Inflammatory macrophage treated with lipopolysaccharide for 4 hours (primary cell): ENCODE measurements at places on chromosomes 2 and 18.

DNA sequence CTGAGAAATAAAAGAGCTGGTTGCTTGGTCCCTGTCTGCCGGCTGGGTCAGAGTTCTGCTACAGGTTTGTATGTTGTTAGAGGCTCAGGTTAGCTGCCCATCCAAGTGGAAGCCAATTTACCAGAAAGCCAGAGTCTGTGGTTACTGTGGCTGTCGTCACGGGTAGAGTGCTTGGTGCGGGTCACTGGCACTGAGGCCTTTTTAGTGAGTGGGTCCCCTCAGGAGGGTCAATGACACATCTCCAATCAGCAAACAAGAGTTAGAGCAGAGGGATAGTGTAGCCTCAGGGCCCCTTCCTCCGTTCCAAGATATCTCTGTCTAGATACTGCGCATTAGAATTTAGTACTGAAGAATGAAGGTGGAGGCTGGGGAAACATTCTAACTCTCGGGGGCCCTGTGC is 41.2 kb downstream of the CTIF start:
- no peak for DNase-seq

- no peak for DNase-seq
Measured at GRCh38 chr2:145185696-145186095, 665.8 kb upstream of the ZEB2 start.

- DNase-seq: no peak
Measured at GRCh38 chr2:212414767-212415211, 123.8 kb downstream of the ERBB4 start.

- no peak for DNase-seq
Measured at GRCh38 chr2:27754831-27755230, 16.7 kb upstream of the MRPL33 start.

DNA sequence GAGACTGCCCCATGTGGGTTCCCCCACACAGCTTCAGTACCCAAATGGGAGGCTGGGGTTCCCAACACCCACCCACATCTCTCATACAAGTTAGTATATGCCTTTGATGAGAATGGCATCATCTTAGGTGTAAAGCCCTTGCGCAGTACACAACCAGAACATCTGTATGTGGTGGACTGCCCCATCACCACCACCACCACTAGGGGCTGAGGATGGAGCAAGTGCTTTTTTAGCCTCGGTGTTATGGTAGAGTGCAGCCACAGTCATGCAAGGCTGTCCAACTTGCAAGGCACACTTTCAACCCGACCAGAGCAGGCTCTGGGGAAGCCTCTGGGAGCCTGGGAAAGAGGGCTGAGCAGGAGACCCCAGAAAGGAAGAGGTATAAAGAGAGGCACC is 241.2 kb downstream of the TFCP2L1 start:
- DNase-seq: no peak

GRCh38 chr2:181240844-181241243 is 216.3 kb upstream of the ITGA4 start:
- no peak for DNase-seq

DNA sequence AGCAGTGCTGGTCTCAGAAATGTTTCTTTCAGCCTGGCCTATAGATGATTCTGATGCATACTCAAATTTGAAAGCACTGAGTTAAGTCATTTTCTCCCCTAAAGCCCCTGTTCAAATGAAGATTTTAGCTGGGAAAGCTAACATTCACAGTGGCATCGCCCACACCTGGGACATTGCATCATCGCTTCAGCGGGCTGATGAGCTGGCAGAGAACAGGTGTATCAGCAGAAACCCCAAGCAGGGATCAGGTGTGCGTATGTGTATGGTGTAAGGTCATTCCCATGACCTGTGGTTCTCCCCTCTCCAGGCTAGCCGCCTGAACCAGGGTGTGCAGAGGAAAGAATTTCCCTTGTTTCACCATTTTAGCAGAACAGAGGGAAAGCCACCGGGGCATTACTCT is 56.3 kb downstream of the EPAS1 start:
- no peak for DNase-seq

DNA sequence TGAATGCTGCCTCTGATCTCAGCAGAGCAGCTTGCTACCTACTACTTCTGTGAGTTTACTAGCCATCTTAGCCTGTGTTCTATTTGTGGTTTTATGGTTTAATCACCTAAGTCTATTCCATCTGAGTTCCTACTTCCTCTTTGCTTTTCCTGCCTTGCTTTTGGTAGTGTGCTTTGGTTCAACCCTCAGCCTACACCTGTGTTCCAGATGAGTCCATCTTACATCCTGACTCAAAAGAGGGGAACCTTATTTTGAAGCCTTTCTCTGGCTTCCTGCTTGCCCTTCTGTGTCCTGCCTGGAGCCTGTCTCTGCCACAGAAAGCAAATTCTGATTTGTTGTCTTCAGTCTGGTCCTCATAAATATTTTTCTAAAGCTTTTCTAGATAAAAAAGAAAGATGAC is 530.3 kb upstream of the MEX3C start:
- no peak for DNase-seq

GRCh38 chr2:75627902-75628504 is 18.6 kb upstream of the MRPL19 start:
- DNase-seq: peak; percentile 51

DNA sequence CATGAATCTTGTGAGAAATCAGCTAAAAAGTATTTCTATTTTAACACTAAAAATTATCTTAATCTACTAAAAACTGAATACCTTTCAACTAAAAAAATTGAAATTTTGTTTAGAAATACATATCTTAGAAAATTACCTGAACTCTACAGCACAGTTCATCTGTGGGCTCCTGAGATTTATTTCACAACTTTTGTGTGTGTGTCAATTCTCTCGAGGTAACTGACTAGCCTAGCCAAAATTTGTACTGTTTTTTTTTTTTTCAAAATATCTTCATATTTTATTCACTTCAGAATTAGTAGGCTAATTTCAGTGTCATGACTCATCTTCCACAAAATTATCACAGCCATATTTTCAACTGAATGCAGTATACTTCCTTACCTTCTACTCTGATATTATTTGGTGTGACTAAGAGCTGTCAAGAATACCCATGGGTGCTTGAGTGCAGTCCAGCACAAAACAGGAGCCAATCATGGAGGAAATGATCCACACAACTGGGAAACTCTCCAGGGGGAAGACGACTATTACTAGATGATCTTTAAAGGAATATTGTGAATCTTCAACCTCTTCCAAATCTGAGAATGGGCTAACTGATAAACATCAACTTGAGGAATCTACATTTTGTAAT is 174.6 kb downstream of the ZNF385B start:
- no peak for DNase-seq

DNA sequence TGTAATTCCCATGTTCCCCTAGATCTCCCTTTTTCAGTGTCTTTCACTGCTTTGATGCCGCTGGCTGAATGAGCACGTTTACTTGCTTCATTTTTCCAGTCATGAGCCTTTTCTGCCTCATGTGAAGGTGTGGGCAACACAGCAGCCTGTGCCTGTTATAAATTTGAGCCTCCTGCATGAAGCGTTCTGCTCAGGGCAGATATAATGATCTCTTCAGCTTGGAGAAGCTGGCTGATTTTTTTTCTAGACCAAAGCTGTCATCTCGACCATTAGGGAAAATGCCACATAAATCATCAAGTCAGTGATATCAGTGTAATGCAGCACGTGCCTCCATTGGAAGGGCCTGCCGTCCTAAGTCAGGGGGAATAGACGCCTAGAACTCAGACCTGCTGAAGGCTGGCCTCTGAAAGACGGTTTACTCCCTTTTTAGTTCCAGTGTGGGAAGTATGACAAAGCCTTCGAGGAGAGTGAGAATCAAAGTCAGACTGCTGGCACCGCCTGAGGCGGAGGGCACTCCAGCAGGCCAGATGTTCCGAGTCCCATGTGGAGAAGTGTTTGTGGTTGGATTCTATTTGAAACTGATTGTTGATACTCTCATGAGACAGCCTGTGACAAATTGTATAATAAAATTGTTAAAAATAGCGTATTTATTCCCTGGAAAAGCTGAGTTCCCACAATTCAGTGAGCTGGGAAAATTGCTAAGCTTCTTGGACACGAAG is 196.5 kb downstream of the MYO1B start:
- no peak for DNase-seq

DNA sequence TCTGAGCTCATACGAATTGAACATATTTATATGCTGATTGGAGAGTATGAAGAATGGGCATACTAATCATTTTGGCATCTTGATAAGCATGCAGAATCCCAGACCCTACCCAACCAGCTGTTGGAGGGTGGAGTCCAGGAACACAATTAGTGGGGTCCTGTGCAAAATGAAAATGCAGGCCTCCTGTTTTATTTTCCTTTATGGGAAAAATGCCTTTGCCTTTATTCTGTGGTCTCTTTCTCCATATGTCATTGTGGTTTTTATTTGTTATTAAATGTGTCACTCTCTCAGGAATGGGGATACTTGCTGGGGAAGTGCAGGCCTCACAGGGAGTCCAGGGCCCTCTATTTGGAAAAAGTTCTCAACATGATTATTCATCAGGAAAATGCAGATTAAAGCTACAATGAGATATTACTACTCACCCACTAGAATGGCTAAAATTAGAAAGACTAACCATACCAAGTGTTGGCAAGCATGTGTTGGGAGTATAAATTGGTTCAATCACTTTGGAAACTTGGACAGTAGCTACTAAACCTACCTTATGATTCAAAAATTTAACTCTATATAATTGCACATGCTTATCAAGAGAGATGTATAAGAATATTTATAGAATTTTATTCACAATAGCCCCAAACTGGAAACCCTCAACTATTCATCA is 223.1 kb upstream of the FBXO11 start:
- DNase-seq: no peak

DNA sequence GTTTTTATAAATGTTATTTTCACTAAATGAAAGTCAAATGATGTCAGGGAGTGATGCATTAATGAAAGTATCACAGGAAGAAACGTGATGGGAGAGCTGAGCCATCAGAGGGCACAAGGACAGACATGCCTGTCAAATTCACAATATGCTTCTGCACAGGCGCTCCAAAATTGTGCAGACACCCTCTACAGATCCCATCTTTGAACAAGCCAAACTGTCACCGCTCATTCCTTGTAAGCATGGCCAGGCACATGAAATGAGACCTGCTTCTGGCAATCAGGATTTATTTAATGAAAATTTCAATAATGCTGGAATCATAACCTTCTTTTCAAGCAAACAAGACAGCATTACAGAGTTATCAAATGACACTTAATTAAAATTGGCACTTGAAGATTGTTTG is 20.4 kb upstream of the FSHR start:
- DNase-seq: no peak

DNA sequence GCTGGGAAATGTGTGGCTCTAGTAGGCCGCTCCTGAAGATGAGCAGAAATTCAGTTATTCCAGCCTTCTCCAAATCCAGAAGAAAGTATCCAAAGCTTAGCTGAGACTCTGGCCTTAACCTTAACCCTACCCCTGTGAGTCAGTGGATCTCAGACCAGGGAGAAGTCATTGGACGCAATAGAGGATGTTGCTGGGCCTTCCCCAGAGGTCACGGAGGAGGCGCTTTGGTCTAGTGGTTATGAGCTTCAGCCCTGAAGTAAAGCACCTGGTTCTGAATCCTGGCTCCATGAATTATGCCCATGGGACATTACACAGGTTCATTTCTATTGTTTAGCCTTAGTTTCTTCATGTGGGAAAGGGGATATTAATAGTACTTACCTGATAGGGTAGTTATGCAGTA is 24.0 kb downstream of the PKDCC start:
- DNase-seq: peak; percentile 37

- DNase-seq: no peak
Measured at GRCh38 chr2:98903064-98903355, 33.0 kb downstream of the CRACDL start.

DNA sequence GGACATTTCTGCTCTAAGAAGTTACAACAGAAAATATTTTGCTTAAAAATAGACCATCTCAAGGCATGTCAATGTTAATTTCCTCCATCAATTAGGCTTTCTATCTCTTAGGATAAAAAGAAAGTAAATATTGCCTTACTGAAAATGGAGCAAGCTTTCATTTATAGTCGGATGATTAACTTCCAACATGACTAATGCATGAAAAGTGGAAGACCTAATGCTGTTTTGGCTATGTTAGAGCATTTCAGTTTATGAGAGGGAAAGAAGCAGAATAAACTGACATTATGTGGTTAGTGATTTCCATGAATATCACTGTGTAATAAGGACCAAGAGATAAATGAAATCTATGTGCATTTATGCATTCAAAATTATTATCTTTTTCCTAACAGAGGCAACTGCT is 475.2 kb upstream of the UBE2E3 start:
- no peak for DNase-seq

- DNase-seq: no peak
Measured at GRCh38 chr18:43634994-43635393, 357.7 kb upstream of the SYT4 start.

DNA sequence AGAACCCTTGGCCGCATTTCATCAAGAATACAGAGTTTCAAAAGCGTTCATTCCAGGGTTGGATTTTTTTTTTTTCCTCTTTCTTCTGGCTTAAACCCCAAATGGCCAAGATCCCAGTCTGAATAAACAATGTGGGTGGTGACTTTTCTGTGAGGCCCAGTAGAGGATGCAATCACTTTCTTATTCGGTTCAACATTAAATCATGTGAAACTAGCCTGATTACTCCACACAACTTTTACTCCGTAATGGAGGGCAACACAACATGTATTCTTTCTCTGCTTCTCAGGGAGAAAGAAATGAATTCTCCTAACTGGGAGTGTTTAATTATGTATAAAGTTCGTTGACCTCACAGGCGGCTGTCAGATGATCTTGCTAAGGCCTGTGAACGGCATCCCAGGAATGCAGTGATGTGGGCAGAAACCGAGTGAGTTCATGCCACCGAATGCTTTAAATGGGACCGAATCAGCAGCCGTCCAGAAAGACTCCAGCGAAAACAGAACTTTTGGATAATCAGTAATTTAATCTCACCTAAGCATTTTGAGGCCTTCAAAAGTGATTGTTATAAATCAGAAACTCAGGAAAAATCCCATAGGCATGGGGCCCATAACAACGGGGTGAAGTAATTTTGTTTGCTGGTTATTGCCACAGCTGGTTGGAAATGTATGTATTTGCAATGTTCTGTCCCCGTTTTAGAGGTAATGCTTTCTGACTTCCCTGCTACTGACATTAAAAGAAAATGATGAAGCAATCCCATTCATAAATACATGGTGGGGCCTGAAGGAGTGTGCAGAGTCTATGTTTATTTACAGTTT is 81.5 kb downstream of the BCL2 start:
- DNase-seq: peak; percentile 89

DNA sequence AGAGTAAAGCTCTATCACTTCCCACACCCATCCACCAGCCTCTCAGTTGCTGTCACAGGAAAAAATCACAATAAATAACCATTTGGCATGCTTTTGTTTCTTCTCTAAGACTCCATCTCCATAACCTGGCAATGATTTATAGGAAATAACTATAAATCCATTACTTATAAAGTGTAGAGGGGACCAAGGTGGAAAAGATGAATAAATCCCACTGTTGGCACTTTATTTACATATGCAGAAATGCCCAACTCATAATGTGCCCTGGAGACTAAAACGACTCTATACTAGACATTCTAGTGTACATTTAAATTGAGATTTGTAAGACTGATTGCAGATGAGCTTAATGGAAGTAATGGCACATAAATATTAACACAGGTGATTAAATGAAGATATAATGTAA is 7.5 kb upstream of the NOSTRIN start:
- no peak for DNase-seq

GRCh38 chr2:215434447-215435279 is 1.2 kb downstream of the FN1 start:
- DNase-seq: no peak
